NCI-H226 (cell line): ENCODE measurements at places on chromosomes 7 and 10.
A peak's percentile ranks its signal among the peaks of the same experiment; 100 is the strongest.

- no peak for DNase-seq
Measured at GRCh38 chr7:42763137-42763551, 148.7 kb downstream of the C7orf25 start.

DNA sequence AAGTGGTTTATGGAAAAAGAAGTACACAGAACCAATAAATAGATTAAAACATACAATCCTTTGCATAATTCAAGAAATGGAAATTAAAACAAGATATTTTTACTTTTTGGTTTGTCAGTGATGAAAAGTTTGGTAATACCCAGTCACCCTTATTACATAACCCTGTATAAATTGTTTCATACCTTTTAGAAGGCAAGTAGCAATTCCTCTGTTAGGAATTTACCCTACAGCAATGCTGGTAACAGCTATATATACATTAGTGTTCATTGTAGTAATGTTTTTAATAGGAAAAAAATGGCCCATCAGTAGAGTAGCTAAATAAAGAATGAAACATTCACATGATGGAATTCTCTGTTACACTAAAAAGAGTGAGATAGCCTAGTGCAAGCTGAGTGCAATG lies 42.7 kb downstream of the PTPN12 start:
- no peak for DNase-seq

DNA sequence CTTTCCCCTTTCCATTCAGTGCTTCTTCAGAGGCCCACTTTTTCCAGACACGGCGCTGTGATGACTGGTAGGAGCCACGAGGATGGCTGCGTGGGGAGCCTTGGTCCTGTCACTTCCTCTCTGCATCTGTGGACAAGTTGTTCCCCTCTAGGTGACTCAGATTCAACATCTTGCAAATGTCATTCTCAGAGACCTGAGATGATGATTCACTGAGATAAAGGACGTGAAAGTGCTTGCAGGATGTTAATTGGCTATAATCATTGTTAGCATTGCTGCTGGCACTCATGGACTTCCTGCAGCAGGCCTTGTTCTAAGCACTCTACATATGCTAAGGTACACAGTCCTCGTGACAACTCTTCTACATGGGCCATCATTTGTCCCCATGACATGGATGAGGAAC lies 489.8 kb upstream of the ZMIZ1 start:
- no peak for DNase-seq

- DNase-seq, result no peak
Measured at GRCh38 chr7:105707381-105707780, 126.1 kb upstream of the EFCAB10 start.

GRCh38 chr7:73770860-73771670 lies 995 bp upstream of the CLDN3 start:
- no peak for DNase-seq

- DNase-seq, result no peak
Measured at GRCh38 chr7:156611014-156612010, 29.3 kb upstream of the RNF32 start.

- no peak for DNase-seq
Measured at GRCh38 chr10:73771722-73772280, 10.0 kb upstream of the CHCHD1 start.

DNA sequence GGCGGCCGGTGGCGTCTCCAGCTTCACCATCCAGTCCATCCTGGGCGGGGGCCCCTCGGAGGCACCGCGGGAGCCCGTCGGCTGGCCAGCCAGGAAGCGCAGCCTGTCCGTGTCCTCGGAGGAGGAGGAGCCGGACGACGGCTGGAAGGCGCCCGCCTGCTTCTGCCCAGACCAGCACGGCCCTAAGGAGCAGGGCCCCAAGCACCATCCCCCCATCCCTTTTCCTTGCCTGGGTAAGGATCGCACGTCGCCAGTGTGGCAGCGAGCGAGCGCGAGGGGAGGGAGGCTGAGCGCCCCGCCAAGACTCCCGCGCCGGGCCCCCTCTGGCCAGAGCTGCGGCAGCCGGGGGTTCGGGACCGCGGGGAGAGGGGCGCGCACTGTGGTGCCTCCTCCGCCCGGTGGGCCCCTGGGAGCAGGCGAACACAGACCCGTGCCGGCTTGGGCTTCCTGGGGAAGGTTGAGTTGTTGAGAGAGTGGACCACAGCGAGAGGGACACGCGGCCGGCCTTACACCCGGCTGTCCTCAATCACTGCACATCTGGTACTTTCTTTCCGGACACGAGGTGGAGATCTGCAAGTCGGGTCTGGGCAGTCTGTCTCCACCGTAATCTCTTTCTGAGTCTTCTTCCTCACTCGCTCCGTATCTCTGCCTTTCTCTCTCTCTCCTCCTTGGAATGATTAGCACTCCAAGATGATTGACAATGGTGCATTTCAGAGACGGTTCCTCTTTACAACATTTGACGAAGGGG lies 652 bp downstream of the HMX2 start:
- no peak for DNase-seq

DNA sequence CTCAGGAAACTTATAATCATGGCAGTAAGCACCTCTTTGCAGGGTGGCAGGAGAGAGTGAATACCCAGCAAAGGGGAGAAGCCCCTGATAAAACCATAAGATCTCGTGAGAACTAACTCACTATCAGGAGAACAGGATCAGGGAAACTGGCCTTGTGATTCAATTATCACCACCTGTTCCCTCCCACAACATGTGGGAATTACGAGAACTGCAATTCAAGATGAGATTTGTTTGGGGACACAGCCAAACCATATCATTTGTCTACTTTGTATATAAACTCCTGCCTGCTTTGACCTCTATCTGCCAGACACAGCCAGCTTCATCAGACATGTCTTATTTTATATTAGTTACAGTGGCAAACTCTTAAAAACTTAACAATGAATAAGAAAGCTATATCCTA lies 50.4 kb downstream of the ARMC3 start:
- no peak for DNase-seq

DNA sequence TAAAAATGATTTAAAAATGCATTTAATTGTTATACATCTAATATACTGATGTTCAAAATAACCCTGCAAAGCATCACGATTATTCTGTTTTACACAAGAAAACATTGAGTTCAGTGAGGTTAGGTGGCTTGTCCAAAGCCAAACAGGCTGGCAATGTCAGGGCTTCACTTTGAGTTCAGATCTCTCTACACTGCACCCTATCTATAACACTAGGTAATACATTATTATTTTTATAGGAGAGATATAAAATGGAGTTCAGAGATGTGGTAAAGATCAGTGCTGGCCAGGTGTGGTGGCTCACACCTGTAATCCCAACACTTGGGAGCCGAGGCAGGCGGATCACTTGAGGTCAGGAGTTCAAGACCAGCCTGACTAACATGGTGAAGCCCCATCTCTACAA lies 165.9 kb upstream of the MYO3A start:
- DNase-seq, result no peak

DNA sequence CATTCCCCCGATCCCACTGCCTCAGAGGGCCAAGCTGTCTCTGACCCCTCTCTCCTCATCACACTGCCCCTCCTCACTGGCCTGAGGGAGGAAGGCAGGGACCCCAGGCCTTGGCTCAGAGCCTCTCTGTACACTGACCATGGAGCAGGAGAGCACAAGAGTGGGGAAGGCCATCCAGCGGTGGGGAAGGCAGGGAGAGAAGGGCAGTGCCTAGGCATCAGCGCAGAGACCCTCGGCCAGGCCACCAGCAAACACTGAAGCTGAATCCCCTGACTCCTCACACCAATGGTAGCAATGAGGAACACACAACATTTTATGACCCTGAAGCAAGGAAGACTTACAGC lies 14.8 kb downstream of the OGDHL start:
- no peak for DNase-seq

DNA sequence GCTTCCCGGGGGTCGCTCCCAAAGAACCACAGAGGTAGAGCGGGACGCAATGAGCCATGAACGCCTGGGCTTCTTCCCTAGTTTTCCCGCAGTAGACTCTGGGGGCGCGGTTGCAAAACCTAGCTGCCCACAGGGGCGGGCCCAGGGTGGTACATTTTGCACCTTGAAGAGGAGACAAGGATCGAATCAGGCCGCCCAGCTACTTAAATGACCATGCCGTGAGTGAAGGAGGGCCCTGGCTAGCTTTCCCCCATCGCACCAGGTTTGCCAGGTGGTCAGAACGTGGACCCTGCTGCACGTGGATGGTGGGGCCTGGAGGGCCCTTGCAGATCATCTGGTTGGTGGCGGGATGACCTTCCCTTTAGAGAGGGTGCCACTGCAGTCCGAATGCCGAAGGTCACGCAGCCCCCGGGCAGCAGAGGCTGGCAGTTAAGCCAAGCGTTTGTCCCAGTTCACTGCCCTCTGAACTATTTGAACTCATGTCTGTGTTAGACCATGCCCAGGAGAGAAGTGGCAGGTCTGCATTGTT lies 604 bp upstream of the SHTN1 start:
- no peak for DNase-seq

DNA sequence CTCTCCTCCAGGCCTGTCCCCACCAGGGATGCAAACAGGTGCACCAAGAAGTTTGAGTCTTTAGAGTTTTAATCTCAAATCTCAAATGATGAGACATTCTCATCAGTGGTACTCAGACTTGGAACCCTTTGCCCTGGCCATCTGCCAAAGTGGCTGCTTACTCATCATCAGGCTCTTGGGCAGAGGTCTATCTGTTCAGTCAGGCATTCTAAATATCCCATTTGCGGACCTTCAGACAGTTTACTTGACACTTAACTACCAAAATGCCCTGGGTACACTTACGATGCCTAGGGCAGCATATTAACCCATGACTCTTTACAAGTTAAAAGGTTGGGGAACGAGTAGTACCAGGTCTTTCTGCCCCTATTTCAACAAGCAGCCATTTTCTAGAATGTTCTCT lies 61.2 kb upstream of the YAE1 start:
- peak; percentile 68 for DNase-seq

- DNase-seq, result no peak
Measured at GRCh38 chr7:11120068-11120664, 146.5 kb downstream of the PHF14 start.

GRCh38 chr10:79128923-79129305 lies 60.1 kb downstream of the ZMIZ1 start:
- DNase-seq, result no peak

DNA sequence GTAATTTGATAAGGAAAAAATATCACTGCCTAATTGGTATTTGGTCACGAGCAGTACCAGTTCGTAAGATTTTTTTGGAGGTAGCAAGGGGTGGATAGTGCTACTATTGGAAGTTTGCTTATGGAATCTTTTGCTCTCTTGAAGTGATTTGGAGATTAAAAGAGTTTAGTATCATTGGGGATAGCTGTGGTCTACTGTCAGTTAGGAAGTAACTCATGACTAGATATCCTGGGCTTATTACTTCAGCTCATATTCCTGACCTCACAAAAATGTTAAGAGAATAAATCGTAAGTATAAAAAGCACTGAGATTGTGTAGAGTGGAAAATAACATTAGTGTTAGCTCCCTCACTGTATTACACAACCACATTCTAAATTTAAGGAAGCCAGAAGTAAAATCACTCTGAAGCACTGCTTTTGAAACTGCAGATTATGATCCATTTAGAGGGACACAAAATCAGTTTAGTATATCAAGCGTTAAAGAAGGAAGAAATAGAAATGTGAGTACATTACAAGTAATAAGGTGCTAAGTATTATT lies 22.6 kb downstream of the SGPL1 start:
- DNase-seq, result no peak

- DNase-seq, result no peak
Measured at GRCh38 chr10:128156999-128157755, 31.0 kb upstream of the MKI67 start.

GRCh38 chr10:3435671-3436070 lies 263.1 kb upstream of the PITRM1 start:
- peak; percentile 15 for DNase-seq

DNA sequence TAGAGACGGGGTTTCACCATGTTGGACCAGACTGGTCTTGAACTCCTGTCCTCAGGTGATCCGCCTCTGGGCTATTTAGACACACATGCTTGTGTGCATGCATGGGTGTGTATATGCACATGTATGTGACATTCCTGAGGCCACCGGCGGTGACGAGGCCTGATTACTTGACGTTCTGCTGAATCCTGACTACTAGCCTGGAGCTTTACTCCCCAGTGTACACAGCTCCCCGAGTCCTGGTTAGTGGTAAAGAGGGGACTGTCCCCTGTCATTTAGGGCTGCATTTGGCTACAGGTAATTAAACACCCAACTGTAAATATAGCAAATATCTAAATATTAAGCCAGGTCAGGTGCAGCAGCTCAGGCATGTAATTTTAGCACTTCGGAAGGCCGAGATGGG lies 14.2 kb downstream of the GTF2IRD1 start:
- DNase-seq, result no peak

DNA sequence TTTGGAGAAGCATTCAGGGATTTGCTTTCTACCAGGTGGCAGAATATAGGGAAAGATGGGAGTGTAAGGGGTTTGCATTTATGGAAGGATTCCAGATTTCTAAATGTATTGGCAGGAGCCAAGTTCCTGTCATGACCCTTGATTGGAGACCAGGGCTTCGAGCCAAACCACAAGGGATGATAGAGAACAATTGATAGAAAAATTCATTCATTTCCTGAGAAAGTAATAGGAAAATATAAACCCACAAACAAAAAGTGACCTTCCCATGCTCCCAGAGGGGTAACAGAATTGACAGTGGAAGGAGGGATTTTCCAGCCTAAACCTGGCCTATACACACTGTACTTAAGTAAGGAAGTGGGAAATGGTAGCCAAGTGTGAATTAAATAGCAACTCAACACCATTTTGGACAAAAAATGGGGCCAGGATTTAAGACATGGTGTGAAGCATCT lies 22.4 kb upstream of the IFIT2 start:
- peak; percentile 74 for DNase-seq

- DNase-seq, result no peak
Measured at GRCh38 chr10:43699516-43699915, 50.8 kb upstream of the ZNF32 start.

- DNase-seq, result no peak
Measured at GRCh38 chr10:7955446-7955845, 99.0 kb upstream of the GATA3 start.

- no peak for DNase-seq
Measured at GRCh38 chr7:115178835-115179234, 256.9 kb downstream of the MDFIC start.

DNA sequence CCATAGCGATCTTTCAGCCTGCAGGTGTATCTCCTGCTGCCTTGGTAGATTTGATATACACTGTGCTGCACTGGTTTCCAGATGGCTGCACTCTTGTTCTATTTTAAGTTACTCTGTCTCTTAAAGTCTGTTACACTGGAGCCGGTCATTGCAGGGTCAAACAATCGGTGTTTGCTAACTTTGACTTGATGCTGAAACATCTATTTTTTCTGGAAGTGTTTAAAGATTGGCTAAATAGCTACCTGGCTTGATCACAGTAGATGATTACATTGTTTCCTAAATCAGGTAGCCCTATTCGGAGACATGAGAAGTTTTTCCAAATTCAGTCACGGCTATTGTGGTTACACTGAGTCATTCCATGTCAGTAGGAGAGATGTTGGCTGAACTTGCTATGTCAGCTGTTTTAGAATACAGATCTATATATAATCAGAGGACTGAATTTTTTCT lies 574.8 kb downstream of the ETV1 start:
- DNase-seq, result no peak

DNA sequence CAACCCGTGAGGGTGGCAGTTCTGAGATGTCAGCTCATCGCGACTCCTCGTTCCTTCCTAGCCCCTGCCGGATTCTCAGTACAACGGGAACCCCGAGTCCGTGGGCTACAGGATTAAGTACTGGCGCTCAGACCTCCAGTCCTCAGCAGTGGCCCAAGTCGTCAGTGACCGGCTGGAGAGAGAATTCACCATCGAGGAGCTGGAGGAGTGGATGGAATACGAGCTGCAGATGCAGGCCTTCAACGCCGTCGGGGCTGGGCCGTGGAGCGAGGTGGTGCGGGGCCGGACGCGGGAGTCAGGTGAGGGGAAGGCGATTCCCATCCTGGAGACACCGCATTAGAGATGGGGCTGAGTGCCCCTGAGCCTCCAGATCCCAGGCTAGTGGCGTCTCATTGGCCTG lies 568.1 kb upstream of the FOXK1 start:
- no peak for DNase-seq

GRCh38 chr7:47092336-47092735 lies 489.6 kb downstream of the TNS3 start:
- no peak for DNase-seq
